ENCODE measurements at places on chromosomes 4 and X.

GRCh38 chrX:67408423-67409079, 135.3 kb upstream of the AR start:
- no peak for DNase-seq

GRCh38 chrX:39459952-39460351, 637.8 kb downstream of the BCOR start:
- no peak for DNase-seq

DNA sequence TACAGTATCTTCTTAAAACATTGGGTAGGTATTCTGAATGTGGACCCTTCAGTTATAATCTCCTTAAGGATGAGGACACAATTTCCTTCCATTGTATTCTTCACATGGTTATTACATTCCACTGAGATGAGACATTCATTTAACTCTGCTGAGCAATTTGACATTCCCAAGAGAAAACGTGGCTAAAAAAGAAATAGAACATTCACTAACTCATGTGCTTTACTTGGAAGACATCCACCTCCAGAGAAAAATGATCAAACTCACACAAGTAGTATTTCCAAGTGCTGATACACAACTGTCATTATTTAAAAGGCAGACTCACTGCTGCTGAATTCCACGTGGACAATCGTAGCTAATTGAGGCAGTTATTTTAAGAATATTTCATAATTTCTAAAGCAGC, 227.9 kb upstream of the ANKRD50 start:
- no peak for DNase-seq

DNA sequence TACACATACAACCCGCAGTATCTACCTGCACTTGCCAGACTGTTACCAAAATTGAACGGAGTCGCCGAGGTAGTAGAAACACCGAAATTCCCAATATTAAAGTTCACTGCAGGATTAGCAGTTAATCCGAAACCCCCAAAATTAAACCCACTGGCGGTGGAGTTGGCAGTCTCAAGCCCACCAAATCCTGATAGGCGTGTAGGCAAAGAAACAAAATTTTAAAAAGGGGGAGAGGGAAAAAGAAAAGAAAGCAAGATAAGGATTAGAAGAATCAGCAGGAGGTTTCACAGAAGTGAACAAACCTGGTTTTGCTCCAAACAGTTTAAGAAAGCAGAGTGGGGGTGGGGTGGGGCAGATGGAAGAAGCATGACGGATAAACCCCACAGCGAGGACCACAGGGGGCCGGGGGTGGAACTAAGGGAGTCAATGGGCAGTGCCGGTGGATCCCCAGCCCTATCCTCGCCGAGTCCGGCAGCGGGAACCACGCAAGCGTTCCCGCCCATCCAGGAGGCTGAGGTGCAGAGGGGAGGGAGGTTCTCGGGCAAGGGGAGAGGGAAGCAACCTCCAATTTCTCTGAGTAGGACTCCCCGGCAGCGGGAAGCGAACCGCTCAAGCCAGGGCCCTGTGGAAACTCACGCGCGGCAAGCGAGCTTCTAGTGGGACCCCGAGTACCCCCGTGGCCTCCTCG, 599 bp downstream of the NUP54 start:
- DNase-seq = peak; percentile 47

DNA sequence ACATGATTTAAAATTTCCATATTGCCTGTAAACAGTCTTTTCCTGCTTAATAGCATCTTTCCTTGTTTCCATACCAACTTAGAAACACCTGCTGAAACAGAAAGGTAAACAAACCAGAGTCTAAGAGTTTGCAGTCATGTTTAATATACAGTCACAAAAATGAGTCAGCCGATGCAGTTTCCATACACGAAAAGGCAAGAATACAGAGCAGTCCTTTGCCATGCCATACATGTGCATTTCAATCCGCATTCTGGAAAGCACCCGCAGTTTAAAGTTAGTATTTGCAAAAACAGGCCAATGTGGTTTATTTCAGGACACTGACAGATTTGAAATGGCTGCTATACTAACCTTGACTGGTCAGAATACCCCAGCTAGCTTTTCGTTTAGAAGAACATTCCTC, 32.1 kb downstream of the ASB5 start:
- DNase-seq = no peak
